ENCODE measurements at places on chromosomes 11 and 22.

DNA sequence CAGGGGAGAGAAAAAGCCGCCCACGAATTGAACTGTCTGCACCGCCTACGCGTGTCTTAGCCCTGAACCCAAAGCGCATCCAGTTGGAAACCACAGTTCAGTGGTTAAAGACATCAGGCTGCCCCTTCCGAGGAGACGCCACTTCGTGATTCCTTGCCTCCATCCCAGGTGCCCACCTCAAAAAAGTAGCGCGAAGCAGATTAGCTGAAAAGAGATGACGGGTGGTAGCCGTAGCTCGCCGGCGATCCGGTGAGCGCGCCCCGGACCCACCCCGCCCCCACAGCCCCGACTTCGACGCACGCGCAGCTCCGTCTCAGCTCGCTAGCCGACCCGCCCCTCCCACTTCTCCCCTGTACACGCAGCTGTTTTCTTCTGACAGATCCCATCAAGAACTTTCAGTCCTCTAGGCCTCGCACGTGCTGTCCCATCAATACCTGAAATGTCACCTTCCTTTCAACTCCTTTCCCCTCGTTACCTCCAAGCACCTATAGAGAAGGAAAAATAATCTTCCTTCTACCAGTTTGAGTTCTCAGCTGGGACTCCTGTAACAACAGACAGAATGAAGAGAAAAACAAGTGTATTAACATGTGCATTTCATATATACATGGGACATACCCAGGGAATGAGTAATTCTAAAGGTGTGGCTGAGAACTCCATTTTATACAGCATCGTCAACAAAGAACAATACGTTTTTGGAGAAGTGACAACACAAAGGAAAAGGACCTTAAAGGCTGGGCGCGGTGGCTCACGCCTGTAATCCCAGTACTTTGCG is 49.5 kb downstream of the OR4D9 start:
- DNase-seq: peak; percentile 85

GRCh38 chr22:42943981-42944380 is 71.0 kb downstream of the PACSIN2 start:
- no peak for DNase-seq

GRCh38 chr11:133476570-133477250 is 55.6 kb downstream of the OPCML start:
- no peak for DNase-seq

DNA sequence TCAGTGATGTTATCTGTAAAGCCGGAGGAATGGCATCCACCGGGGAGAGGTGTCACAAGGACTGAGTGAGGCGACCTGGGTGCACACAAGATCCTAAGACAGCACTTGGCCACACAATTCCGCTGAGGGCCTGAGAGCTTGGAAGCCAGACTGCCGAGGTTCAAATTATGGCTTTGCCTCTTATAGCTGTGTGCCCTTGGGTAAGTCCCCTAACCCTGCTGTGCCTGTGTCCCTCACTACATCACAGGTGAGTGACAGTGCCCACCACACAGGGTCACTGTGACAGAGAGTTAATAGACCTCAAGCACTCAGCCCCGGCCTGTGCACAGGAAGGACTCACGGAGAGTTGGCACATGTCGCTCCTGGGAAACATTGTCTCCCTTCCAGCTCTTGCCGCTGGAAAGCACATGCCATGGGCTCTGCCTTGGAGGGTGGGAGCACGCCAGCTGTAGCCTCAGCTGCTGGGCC is 592 bp downstream of the RHOD start:
- no peak for DNase-seq

DNA sequence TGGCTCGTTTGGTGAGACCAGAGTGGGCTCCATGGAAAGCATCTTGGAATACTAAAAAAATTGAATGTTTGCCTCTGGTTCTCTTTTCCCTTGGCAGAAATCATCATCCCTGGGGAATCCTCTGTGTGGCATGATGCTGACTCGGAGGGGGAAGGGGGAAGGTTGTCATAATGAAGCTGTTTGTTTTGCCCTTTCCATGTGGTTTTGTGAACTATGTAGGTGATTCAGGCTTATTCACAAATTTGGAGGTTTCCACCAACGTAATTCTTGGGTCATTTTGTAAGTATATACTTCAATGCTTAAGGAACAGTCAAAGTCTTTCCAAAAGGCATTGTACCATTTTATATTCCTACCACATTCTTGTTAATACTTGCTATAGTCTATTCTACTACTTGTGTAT is 754.0 kb upstream of the FAT3 start:
- no peak for DNase-seq

DNA sequence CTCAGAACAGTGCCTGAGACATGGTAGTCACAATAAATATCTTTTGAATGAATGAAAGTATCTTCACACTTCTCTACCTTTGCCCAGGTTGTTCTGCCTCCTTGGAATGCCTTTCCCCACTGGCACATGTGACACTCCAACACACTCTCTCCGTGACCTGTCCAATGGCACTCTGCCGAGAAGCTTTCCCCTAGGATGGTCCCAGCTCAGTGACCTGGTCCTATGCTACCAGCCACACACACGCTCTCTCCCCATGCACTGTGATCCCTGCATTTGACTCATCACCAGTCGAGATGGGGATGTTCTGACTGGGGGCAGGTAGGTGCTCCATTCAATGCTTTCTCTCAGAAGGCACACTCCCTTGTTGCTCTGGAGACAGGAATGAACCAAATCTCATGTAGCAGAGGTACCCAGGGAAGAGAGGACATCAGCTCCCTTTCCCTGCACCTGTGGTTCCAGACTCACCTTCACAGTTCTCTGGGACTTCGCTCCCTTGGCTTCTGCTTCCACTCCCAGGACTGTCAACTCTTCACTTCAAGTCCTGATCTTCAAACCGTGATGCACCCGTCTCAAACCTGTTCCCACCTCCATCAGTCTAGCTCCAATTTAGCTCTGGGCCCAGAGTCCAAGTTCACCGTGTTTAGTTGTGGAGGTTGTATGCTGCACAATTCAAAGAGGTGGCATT is 30.7 kb upstream of the LMO1 start:
- no peak for DNase-seq

DNA sequence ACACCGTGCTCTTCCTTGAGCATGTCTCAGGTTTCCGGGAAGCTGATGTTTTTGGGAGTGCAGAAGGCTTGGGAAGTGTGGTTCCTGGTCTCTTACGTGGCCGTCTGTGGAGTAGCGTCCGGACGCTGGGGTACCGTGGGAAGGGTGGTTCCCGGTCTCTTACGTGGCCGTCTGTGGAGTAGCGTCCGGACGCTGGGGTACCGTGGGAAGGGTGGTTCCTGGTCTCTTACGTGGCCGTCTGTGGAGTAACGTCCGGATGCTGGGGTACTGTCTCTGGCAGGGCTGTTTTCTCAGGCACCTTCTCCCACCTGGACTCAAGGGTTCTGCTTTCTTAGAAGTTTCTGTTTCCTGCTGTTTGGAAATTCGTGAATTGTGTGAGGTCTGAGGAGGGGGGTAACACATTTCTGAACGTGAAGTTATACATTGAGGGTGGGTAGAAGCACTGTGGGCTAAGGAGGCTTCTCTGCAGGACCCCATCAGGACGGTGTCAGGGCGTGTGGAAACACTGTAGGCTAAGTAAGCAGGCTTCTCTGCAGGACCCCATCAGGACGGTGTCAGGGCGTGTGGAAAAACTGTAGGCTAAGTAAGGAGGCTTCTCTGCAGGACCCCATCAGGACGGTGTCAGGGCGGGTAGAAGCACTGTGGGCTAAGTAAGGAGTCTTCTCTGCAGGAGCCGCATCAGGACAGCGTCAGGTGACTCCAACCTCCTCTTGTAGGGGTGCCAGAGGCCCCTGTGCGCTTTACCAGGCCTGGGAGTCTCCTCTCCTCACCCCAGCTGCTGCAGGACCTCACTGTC is 5.3 kb upstream of the IFITM3 start:
- no peak for DNase-seq

- DNase-seq: no peak
These were observed 729.8 kb upstream of the ANO3 start for GRCh38 chr11:25602149-25602548.

GRCh38 chr22:37186228-37186996 is 1.6 kb downstream of the C1QTNF6 start:
- DNase-seq: peak; percentile 64

DNA sequence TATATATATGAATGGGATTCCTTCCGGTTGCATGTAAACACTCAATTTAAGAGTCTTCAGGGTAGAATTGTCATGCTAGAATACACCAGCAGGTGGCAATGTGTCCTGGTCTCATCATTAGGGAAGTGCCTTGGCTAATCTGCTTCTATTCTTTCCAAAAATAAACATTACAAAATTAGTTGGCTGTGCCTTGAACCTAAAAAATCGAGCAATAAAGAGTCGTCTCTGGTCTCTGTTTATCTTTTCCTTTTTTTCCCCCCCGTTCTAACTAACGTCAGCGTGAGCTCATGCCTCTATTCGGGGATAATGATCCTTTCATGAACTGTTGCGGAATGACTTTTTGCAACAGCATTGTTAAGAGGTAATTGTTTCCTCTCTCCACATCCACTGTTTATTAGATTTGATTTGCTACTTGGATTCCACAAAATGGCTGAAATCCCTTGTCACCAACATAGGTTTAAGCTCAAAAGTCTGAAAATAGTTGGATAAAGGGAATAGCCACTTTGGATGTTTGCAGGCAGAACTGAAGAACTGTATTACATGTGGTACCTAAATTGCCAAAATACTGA is 1.2 kb upstream of the ARHGEF12 start:
- DNase-seq: peak; percentile 72

DNA sequence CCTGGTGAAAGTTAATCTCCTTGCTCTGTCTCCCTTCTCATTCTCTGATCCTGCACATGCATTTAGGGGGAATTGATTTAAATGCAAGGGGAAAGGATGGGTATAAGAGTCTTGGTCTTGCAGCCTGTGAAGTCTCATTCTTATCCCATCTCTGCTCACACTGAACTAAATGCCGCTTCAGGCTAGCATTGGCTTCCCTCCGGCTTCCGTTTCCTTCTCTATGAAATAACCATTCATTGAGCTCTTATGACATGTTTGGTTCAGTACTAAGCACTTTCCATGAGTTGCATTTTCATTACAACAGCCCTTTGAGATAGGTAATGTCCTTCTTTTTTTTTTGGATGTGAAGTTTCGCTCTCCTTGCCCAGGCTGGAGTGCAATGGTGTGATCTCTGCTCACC is 5.6 kb downstream of the ZBTB16 start:
- DNase-seq: no peak

- DNase-seq: no peak
These were observed 102.3 kb downstream of the AMOTL1 start for GRCh38 chr11:94870422-94870821.

DNA sequence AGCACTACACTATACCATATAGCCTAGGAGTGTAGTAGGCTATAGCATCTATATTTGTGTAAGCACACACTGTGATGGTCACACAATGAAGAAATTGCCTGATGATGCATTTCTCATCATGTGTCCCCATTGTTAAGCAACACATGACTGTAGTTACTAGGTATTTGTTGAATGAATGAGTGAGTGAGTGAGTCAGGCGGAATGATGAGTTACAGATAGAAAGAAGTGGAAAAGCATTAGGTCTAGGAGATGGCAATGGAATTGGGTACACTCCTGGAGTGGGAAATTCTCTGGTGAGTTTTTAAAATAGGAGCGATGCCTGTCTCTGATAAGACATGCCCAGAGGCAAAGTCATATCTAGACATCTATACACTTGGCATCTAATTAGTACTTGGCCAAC is 160.5 kb upstream of the TBCEL start:
- no peak for DNase-seq

DNA sequence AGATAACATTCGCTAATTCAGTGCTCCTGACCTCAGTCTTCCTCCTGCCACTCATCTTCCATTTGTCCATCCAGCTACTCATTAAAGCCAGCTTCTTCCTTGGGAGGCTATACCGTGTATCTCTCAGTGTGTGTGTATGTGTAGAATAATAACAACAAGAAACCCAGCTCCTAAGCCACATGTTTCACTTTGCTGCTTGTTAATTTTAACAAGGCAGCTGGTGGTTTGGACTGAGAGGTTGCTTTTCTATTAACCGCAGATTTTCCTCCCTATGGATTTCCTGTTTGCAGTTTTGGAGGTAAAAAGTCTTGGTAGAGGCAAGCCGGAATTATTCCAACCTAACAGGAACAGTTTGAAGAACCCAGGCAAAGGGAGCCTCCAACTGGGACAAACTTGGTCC is 165.0 kb downstream of the ADAMTS15 start:
- no peak for DNase-seq

GRCh38 chr11:34356576-34356912 is 1.3 kb downstream of the ABTB2 start:
- DNase-seq: no peak

- no peak for DNase-seq
These were observed 176.4 kb upstream of the PLET1 start for GRCh38 chr11:112437096-112437495.

- DNase-seq: no peak
These were observed 72.9 kb downstream of the GAB2 start for GRCh38 chr11:78344676-78345075.

GRCh38 chr11:128482512-128483191 is 104.7 kb downstream of the ETS1 start:
- no peak for DNase-seq

- DNase-seq: no peak
These were observed 554.2 kb downstream of the JRKL start for GRCh38 chr11:96943970-96944369.

GRCh38 chr22:40685406-40685805 is 6.1 kb downstream of the MCHR1 start:
- no peak for DNase-seq

- DNase-seq: no peak
These were observed at the start of gene TPBGL for GRCh38 chr11:75240311-75241035. Gene TPBGL (plus strand): TSS chr11:75240774. CDS start chr11:75241050, 276 bp downstream.

- peak; percentile 19 for DNase-seq
These were observed 121.1 kb downstream of the NTM start for GRCh38 chr11:131491503-131491902.

DNA sequence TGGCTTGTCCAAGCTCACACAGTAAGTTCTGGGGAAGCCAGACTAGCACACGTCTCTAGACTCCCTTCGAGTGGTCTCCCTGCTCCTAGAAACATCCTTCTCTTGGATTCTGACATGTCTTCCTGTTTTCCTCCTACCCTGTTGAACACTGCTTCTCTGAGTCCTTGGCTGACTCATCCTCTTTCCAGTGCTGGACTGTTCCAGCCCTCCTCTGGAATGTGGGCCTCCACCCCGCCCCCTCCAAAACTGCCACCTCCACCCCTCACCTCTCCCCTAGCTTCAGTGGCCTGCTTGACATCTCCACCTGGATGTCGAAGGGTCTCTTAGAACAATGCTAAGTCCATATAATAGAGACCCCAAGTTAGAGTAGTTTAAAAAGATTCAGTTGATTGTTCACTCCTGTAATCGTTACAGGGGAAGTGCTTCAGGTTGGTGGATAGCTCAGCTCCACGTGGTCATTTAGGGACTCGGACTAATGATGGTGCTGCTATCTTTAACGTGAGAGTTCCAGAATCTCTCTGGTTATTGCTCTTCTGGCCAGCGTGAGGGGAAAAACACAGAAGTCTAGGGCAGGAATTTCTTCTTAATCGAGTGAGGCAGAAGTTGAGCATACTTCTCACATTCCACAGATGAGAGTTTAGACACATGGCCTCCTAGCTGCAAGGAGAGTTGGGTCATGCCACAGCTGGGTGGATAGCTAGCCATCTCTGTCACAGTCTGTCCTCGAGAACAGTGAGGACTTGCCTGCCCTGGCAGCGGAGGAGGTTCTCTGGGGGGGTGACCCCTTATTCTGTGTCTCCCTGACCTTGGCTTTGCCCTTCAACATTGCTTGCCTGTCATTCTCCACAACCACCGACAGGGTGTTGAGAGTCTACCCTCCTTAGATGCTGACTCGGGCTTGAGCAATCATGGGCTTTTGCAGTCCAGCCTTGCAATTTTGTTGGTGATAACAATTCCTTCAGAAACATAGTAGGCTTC is 4.7 kb upstream of the C11orf96 start:
- DNase-seq: no peak

All from NCI-H460 (cell line).